ENCODE measurements at places on chromosomes 11 and 22. TPM values are rescaled to one million over a fixed set of nuclear protein-coding genes. Genes with fewer than 3 reads are reported as not detected.

The IGSF9B gene
- total RNA-seq, result 6.8 TPM

The OR8D1 gene
- total RNA-seq, result not detected

The TRPM5 gene
- 1.1 TPM for total RNA-seq

The DNAJB7 gene
- not detected for total RNA-seq

The GGTLC3 gene
- 0.29 TPM for total RNA-seq

The DAGLA gene
- 3.6 TPM for total RNA-seq

The NRIP3 gene
- 1.3 TPM for total RNA-seq

The OR8G5 gene
- not detected for total RNA-seq

The FGF4 gene
- total RNA-seq, result not detected

The DDI1 gene
- not detected for total RNA-seq

The HTR3A gene
- total RNA-seq, result 0.18 TPM

The IL18 gene
- total RNA-seq, result 6.1 TPM

The INCENP gene
- 20.1 TPM for total RNA-seq

The LRRC75B gene
- total RNA-seq, result 25.6 TPM

The XRCC6 gene
- 186 TPM for total RNA-seq

The TSGA10IP gene
- not detected for total RNA-seq

The LIF gene
- 2.7 TPM for total RNA-seq

The BTBD18 gene
- not detected for total RNA-seq

The MTMR2 gene
- total RNA-seq, result 34.9 TPM

The KRTAP5-8 gene
- 1.1 TPM for total RNA-seq

The MS4A12 gene
- total RNA-seq, result not detected

The MMP12 gene
- 1.6 TPM for total RNA-seq

The TRIM49 gene
- total RNA-seq, result not detected

The HTATIP2 gene
- 2.1 TPM for total RNA-seq

The C22orf15 gene
- total RNA-seq, result 1.1 TPM

The OR5AK2 gene
- total RNA-seq, result not detected

The APOA1 gene
- total RNA-seq, result 29.8 TPM

The KDM4D gene
- 2.6 TPM for total RNA-seq

The SLC43A3 gene
- 20.7 TPM for total RNA-seq

The OLFML1 gene
- 32.1 TPM for total RNA-seq

The USP28 gene
- 56.3 TPM for total RNA-seq

The ROBO4 gene
- 25.2 TPM for total RNA-seq

The NTM gene
- 48.6 TPM for total RNA-seq

The MISFA gene
- 6.1 TPM for total RNA-seq

The PRR33 gene
- 1.3 TPM for total RNA-seq

The RAPSN gene
- total RNA-seq, result 12.8 TPM

The SHANK2 gene
- total RNA-seq, result 72.7 TPM

The TPH1 gene
- 0.47 TPM for total RNA-seq

The CASP5 gene
- total RNA-seq, result not detected

The C11orf21 gene
- total RNA-seq, result 3.2 TPM

The TEAD1 gene
- total RNA-seq, result 105 TPM

The LAYN gene
- 7.9 TPM for total RNA-seq

The CASP12 gene
- 0.23 TPM for total RNA-seq

The PITPNM1 gene
- total RNA-seq, result 60.2 TPM

The OR52H1 gene
- 2.3 TPM for total RNA-seq

The LRFN4 gene
- total RNA-seq, result 23.4 TPM

The CDCA5 gene
- 6.4 TPM for total RNA-seq

The CHRNA10 gene
- total RNA-seq, result 0.82 TPM

The TMEM184B gene
- total RNA-seq, result 52.0 TPM

The TPBGL gene
- 0.06 TPM for total RNA-seq

The MPZL3 gene
- total RNA-seq, result 6.2 TPM

The SLC22A9 gene
- not detected for total RNA-seq

The TYR gene
- total RNA-seq, result not detected

The PLEKHA7 gene
- total RNA-seq, result 38.4 TPM

The FGF19 gene
- total RNA-seq, result 0.70 TPM
